ACHN (cell line): ENCODE measurements at places on chromosomes 12 and 14.

GRCh38 chr14:71070169-71070568 is 162.9 kb downstream of the PCNX1 start:
- DNase-seq = no peak

- no peak for DNase-seq
Measured at GRCh38 chr12:130075497-130076076, 86.7 kb upstream of the FZD10 start.

GRCh38 chr14:57046175-57046574 is 222.5 kb downstream of the EXOC5 start:
- DNase-seq = no peak

- no peak for DNase-seq
Measured at GRCh38 chr14:104450811-104451401, 128.7 kb upstream of the C14orf180 start.

GRCh38 chr14:21084998-21085853 is 13.2 kb downstream of the ZNF219 start:
- DNase-seq = peak; percentile 86

- no peak for DNase-seq
Measured at GRCh38 chr12:123681605-123682004, 10.7 kb downstream of the TCTN2 start.

- DNase-seq = no peak
Measured at GRCh38 chr14:49853158-49853477, 530 bp upstream of the NEMF start.

GRCh38 chr12:98464190-98464589 is 51.2 kb upstream of the TMPO start:
- DNase-seq = no peak

GRCh38 chr14:55374771-55375170 is 36.9 kb downstream of the ATG14 start:
- DNase-seq = no peak

DNA sequence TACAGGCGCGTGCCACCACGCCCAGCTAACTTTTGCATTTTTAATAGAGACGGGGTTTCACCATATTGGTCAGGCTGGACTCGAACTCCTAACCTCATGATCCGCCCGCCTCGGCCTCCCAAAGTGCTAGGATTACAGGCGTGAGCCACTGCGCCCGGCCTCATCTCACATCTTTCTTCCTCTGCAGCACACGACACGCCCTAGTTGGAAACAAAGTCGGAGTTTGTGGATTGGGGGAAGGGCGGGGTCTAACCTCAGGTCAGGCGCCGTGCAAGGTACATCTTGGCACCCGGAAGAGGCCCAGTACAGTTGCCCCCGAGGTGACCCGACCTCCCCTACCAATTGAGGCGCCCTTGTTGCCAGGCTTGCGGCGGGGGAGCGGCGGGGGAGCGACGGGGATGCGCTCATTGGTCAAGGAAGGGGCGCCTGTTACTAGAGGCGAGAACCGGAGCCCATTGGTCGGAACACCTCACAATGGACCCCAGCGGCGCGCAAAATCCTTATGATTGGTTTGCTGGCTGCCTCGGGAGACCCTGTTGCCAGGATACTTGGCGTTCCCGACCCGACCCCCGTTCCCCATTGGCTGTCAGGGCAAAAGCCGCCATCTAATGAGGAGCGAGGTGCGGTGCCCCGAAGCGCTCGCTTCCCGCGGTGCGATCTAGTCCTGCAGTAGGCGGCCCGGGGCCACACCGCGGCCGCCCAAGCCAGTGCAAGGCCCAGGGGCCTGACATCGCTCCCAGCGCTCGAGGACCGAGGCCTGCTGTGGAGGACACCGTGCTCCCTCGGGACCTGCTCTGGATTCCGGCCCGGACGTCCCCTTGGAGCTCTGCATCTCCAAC is at the start of gene REC8:
Gene REC8, plus strand, starts transcription at position 659 of the 839 bp plus-strand sequence. CDS start 473 bp downstream, outside the sequence.
- no peak for DNase-seq

GRCh38 chr12:27105746-27106536 is 23.6 kb upstream of the C12orf71 start:
- no peak for DNase-seq

DNA sequence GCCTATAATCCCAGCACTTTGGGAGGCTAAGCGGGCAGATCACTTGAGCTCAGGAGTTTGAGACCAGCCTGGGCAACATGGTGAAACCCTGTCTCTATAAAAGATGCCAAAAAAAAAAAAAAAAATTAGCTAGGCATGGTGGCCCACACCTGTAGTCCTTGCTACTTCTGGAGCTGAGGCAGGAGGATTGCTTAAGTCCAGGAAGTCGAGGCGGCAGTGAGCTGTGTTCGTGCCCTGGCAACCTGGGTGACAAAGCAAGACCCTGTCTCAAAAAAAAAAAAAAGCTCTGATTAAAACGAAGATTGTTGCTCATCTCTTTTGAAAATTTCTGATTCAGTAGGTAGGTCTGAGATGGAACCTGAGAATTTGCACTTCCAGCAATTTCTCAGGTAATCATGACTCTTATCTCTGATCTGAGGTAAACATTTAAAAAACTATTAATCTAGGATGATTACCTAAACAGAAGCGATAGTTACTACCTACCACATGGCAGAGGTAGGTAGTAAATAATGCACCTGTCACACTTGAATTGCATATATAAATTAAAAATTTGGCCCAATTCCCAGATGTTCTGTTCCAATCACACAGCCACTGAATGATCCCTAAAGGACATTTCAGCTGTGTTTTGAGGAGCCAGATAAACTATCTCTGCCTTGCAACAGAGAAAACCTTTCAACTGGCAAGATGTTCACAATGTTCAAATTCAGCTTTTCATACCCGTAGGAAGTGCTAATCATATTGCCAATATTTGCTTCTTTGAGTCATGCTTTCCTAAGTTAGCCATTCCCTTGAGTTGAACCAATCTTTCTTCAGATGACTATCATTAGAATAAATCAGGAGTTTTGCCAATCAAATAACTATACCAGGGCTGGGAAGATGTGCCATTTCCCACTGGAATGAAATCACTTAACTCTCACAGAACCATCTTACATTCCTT is 4.2 kb upstream of the TEP1 start:
- no peak for DNase-seq

DNA sequence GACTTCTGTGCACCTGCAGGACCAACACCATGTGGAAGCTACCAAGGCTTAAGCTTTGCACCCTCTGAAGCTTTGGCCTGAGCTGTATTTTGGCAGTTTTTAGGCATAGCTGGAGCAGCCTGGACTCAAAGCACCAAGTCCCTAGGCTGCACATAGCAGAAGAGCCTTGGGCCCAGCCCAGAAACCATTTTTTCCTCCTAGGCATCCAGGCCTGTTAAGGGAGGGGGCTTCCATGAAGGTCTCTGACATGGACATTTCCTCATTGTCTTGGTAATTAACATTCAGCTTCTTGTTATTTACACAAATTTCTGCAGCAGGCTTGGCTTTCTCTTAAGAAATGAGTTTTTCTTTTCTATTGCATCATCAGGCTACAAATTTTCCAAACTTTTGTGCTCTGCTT is 475.8 kb upstream of the FLRT2 start:
- no peak for DNase-seq

- DNase-seq = peak; percentile 75
Measured at GRCh38 chr12:47717443-47718193, 7.7 kb downstream of the ENDOU start.

DNA sequence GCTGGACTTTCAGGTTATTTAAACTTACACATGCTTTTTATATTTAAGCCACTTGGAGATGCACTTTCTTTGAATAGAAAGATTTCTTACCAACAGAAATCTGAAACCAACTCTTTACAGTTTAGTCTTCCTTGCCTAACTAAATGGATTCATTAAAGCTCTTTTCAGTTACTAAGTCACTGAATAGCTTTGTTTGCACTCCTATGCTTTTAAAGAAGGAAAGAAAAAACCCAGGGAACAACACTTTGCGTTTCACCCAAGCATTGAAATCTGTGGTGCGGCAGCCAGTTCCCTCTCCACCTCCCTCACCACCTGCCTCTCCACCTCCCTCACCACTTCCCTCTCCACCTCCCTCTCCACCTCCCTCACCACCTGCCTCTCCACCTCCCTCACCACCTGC is 70.3 kb downstream of the RIMBP2 start:
- no peak for DNase-seq

DNA sequence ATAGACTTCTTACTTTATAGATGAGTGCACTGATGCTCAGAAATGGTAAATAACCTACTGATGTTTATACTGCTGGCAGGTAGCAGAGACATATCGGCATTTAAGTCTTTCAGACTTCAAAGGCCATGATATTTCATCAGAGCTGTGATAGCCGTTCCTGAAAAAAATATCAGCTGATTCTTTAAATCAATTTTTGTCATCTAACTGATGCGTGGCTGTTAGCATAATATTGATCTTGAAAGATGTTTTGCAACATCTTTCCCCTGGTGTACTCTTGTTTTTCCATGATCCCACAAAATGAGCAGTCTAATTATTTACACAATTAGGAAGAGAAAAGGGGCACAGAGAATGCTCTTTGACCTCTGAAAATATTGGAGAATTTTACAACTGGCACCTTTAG is 1.6 kb upstream of the SLCO1B1 start:
- DNase-seq = no peak

DNA sequence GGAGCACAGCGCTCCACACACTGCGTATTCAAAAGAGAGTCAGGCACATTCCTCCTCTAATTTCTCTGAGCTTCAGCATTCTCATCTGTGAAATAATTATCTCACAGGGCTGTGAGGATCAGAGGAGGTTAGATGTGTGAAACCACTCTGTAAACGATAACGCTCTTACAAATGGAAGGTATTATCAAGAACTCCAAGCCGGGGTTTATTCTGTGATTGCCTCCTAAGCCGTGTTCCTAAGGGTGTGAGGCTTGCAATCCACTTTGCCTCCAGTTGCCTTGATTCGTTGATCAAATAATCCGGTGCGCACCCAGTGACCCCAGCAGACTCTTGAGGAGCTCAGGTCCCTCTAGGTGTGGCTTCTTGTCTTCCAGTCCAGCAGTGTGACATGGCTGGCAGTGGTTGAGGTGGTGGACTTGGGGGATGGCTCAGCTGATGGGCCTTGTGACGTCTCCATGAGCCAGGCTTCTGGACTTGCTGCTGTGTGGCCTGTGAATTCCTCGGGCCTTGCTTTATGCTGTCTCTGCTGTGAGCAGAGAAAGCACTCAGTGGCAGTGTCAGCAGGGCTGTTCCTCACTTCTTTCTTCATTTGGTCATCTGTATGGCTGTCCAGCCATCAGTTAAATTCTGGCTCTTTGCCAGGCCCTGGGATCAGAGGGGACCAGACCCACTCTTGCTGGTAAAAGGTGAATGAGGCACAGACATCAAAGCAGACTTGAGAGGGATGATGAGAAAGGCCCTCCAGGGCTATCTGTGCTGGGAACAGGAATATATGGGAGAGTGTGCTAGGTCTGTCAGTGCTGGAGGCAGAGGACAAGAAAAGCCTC is 71.0 kb downstream of the SLC25A47 start:
- DNase-seq = no peak

DNA sequence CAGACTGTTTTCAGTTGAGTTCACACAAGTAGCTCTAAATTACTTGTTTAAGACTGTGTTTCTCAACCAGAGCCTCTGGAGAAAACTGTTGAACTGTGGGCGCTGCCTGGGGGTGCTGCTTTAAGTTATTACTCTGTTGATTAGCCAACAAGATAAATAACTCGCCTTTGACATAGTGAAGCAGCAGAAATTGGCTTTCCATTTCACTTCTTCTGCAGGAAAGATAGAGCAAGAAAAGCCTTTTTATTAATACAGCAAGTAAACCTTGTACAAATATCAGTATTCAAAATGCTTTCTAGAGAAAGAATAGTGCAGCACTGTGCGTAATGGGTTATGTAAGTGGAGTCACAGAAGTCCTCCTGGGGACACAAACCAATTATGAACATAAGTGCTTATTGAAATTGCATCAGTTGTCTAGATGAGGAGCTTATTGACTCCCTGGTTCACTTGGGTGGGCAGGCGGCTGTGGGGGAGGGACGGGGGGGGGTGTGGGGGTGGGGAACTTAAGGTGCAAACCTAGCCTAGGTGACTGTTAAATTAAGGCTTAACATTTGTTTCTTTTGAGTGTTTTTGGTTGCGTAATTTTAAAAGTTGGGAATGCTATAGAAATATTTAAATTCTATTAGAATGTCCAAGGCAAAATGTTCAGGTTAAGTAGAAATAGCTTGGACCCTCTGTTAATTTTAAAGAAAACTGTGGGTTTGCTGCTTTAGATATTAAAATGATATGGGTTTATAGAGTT is 6.3 kb downstream of the FRS2 start:
- no peak for DNase-seq

- DNase-seq = no peak
Measured at GRCh38 chr14:76726551-76726970, 34.7 kb upstream of the VASH1 start.

GRCh38 chr12:9951026-9951675 is 19.0 kb upstream of the CLEC2A start:
- DNase-seq = no peak

DNA sequence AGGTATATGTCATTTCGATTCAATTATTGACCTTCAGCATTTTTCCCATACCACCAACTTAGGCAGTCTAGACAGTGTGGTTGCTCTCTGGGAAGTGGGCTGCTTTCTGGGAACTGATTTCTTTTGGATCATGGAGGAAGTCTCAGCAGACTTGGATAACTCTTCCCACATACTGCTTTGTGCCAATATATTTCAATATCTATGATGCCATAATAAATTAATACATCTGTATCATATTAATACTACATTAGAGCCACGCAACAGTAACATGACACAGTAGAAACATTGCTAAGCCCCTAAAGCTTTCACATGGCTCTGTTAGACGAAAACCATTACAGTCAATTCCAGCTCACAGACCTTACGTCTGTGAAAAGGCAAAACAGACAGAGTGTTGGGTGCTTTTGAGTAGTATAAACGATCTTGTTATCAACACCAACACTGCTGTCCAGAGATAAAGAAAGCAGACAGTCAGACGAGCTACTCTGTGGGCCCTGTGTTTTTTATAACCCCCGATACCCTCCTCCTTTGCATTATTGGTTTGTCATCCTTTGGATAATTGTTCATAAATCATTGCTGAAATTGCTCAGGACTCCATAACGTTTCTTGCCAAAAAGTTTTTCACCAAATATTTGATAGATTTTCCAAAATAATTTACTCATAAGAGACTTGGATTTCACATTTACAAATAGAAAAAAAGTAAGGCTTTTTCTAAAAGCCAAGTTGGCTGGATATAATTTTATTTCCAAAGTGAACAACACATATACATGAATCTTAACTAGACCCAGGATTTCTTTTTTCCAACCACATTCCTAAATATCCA is 439.7 kb downstream of the ADAMTS20 start:
- DNase-seq = no peak
